ENCODE measurements at places on chromosomes 2 and 18.
A peak's percentile ranks its signal among the peaks of the same experiment; 100 is the strongest.

DNA sequence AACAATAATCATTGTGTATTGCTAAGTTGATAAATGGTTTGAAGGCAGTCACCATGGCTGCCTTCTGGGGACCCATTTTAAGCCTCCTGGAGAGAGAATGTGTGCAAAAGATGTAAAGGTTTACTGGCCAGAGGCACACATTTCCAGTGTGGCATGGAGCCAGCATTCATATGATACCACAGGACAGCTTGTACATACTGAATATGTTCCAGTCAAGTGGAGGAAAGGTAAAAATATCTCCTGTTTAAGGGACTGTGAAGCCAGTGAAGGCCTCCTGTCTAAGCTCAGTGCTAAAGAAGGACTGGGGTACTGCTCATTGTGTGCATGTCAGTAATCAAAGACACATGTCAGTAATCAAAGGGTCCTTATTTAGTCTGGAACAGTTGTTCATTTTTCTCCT is 119.2 kb downstream of the BABAM2 start:
- H3K4me1 ChIP-seq = no peaks in the 10 kb centered on the region
- no peaks in the 10 kb centered on the region for H3K36me3 ChIP-seq
- H3K27me3 ChIP-seq = no peaks in the 10 kb centered on the region
- no peak overlapping the region for H3K4me3 ChIP-seq

GRCh38 chr2:190879474-190880377 is 895 bp upstream of the GLS start:
- no peaks in the 10 kb centered on the region for H3K27me3 ChIP-seq
- H3K4me1 ChIP-seq = peaks cover 35% of the 10 kb centered on the region
- H3K27ac ChIP-seq = peak overlapping the region; percentile 80
- DNase-seq = no peak

- DNase-seq = no peak
- no peak overlapping the region for H3K27ac ChIP-seq
- no peaks in the 10 kb centered on the region for H3K27me3 ChIP-seq
- H3K36me3 ChIP-seq = no peaks in the 10 kb centered on the region
These were observed 132.9 kb downstream of the FAM161A start for GRCh38 chr2:61720911-61721310.

DNA sequence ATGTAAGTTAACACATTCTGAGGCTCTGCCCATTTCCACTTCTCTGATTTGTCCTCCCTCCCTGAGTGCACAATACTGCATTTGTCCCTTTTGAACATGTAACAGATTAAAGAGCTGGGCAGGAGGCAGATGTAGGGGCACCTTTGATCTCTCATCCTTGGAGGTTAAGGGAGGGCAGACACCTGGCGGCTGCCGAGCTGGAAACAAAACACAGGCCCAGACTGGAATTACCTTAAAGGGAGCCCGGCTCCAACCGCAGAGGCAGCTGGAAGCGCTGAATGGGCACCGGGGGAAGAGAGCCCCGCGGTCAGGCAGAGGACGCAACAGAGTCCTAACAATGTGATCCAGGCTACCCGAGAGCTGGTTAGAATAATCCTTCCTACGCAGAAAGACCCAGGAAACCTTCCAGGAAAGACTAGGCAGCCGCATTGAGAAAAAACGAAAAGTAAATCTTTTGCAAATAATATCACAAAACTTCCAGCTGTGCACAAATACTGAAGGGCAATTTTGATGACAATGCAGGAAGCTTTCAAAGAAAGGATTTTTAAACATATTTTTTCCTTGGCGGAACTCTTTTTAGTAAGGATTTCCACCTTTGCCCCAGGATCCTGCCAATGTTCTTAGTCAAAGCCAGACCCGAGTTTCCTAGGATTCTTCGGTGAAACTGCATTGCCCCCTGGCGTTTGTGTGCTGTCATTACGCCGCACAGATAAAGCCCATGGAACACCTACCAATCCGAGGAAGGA is 216.0 kb downstream of the TGIF1 start:
- DNase-seq = peak; percentile 85
- peaks cover 19% of the 10 kb centered on the region for H3K36me3 ChIP-seq
- peak overlapping the region; percentile 98 for H3K27ac ChIP-seq

DNA sequence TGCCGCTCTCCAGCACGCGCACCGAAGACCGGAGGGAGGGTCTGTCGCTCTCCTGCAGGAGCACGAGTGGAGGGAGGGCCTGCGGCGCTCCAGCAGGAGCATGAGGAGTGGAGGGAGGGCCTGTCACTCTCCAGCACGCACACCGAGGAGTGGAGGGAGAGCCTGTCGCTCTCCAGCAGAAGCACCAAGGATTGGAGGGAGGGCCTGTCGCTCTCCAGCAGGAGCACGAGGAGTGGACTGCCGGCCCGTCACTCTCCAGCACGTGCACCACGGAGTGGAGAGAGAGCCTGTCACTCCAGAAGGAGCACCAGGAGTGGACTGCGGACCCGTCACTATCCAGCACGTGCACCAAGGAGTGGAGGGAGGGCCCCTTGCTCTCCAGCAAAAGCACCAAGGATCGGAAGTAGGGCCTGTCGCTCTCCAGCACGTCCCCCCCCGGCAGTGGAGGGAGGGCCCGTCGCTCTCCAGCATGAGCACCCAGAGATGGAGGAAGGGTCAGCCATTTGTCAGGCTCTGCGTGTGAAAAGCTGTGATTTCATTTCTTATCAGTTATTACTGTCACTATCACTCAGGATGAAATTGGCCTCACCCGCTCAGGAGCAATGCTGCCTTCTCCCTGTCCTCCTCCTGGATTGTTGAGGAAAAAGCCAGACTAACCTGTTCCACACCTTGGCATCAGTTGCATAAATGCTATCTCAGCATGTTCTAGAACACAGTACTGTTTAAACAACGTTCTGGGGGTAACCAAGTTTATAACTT is 35.9 kb downstream of the ADI1 start:
- no peaks in the 10 kb centered on the region for H3K4me1 ChIP-seq
- peak; percentile 73 for DNase-seq
- H3K36me3 ChIP-seq = peaks cover 25% of the 10 kb centered on the region
- peak overlapping the region; percentile 39 for H3K4me3 ChIP-seq

GRCh38 chr2:35447215-35447614 is 908.4 kb upstream of the CRIM1 start:
- H3K36me3 ChIP-seq = no peaks in the 10 kb centered on the region
- H3K4me1 ChIP-seq = 0 out of 2 replicates have a peak, but pooled peaks cover 7% of the 10 kb centered on the region
- no peak for DNase-seq
- no peak overlapping the region for H3K27ac ChIP-seq
- no peak overlapping the region for H3K4me3 ChIP-seq
